ENCODE measurements at places on chromosomes 12 and 14.

GRCh38 chr14:72743626-72744025 lies 150.3 kb downstream of the DPF3 start:
- no peak for DNase-seq

DNA sequence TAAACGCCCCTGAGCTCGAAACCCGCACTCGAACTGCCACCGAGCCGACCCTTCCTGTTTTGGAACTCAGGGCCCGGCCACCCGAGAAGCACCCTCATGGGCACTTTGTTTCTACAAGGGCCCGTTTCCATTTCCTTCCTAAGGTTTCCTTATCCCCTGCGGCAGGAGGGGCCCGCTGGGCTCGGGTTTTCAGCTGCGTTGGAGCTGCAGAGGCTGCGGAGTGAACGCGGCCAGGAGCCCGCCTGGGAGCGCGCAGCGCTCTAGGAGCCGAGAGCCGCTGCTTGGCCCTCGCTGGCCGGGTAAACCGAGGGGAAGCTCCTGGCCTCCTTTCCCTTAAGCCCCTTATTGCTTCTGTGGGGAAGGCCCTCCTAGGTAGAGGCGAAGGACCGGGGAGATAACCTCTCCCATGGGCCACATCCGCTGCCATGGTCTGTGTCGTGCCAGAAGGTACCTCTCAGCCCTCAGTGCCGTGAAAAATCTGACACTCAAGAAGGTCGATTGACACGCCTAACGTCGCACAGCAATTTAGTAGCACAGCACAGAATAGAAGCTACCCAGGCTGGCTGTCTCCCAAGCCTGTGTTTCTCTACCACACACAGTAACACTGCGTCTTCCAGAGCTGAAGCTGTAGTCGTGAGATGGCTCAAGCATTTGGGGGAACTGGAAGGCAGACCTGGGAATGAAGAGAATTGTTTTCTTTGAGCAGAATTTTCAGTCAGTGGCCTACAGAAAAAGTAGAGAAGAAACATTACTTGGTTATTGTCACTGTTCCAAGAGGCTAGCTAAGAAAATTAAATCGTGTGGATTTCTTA lies 12.9 kb upstream of the CALM1 start:
- peak; percentile 42 for DNase-seq

- no peak for DNase-seq
These were observed 54.3 kb downstream of the CLMN start for GRCh38 chr14:95265106-95266094.

DNA sequence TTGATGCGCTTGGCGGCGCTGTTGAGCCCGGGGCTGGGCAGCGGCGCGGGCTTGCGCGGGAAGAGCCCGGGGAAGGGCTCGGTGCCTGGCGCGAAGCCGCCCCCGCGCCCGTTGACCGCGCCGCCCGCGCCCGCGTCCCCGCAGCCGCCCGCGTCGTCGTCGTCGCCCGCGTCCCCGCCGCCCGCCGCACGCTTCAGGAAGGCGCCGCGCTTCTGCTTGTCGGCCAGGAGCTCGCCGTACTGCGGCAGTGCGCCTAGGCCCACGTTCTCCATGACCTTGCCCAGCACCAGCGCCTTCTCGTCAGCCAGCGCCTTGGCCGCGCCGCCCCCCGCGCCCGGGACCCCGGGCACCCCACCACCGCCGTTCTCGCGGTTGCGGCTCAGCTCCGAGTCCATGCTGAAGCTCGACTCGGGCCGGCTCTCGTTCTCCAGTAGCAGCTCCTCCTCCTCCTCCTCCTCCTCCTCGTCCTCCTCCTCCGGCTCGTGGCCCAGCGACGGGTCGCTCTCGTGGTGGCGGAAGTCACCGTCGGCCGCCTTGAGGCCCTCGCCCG lies 97.2 kb downstream of the BCL11B start:
- DNase-seq = no peak

GRCh38 chr14:100855256-100855930 lies 29.5 kb downstream of the MEG3 start:
- DNase-seq = no peak

- no peak for DNase-seq
These were observed 2.0 kb downstream of the MYH7 start for GRCh38 chr14:23433457-23433856.
